ENCODE measurements at places on chromosomes 6 and 20. TPM values are rescaled to one million over a fixed set of nuclear protein-coding genes. Genes with fewer than 3 reads are reported as not detected.
A peak's percentile ranks its signal among the peaks of the same experiment; 100 is the strongest.

The RBM24 gene
- 31.6 TPM for total RNA-seq

The COL12A1 gene
- total RNA-seq = 206 TPM

The KCNG1 gene
- total RNA-seq = 5.7 TPM

The TFAP2B gene
- total RNA-seq = not detected

The PTPN1 gene
- 40.6 TPM for total RNA-seq

The MDFI gene
- total RNA-seq = not detected

The SLC24A3 gene
- not detected for total RNA-seq

GRCh38 chr6:105688573-105688972, 285.7 kb upstream of the PREP start:
- H3K4me3 ChIP-seq = no peak overlapping the region
- DNase-seq = no peak
- H3K27ac ChIP-seq = no peak overlapping the region
- peaks cover 3% of the 10 kb centered on the region for H3K27me3 ChIP-seq
- no peaks in the 10 kb centered on the region for H3K4me1 ChIP-seq

DNA sequence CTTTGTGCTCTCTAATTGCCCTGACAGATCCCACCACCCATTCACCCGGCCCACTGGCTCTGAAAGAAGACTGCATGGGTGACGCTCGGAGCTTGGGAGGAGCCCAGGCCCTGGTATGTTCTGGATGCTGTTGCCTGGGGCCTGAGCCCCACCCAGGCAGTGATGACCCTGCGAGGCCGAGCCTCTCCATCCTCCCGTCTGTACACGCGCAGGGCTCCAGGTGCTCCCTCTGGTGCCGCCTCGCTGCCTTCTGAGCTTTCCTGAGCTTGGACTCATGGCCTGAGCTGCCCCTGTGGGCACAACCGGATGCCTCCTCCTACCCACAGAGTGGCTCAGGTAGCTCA, 61.2 kb downstream of the STK35 start:
- H3K27me3 ChIP-seq = peaks cover 19% of the 10 kb centered on the region
- no peak for DNase-seq
- H3K4me1 ChIP-seq = no peaks in the 10 kb centered on the region
- H3K27ac ChIP-seq = no peak overlapping the region
- no peaks in the 10 kb centered on the region for H3K36me3 ChIP-seq

DNA sequence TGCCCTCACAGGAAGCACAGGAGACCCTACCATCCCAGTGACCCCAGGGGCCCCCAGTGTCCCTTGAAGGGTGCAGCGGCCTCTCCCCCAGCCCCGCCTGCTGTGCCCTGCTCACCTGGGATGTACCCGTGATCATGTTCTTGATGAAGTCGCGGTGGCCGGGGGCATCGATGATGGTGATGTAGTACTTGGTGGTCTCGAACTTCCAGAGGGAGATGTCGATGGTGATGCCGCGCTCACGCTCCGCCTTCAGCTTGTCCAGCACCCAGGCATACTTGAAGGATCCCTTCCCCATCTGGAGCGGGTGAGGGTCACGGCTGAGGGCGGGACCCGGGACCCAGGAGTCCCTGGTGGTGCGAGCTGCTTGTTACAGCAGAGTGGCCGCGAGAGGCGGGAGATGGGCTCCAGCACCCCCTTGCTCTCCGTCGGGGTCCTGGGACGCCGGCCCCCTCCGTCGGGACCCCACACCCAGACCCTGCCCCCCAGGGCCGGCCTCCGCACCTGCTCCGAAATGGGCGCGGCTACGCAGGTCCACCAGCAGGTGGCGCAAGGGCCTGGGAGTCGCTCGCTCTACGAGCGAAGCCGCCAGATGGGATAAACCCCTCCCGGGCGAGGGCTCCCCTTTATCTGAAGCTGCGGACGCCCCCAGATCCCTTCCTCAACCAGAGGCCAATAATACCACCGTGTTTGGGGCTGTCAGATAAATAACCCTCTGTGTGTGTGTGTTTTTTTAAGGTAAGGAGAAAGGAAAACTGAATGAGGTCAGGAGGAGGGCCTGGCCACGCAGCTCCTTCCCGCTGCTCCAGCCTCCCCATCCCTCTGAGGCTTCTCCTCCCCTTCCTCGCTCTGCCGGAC, 2.9 kb downstream of the EEF1A2 start:
- H3K27ac ChIP-seq = no peak overlapping the region
- H3K4me1 ChIP-seq = no peaks in the 10 kb centered on the region
- peak; percentile 17 for DNase-seq
- peak overlapping the region; percentile 71 for H3K4me3 ChIP-seq
- no peaks in the 10 kb centered on the region for H3K27me3 ChIP-seq
- no peaks in the 10 kb centered on the region for H3K36me3 ChIP-seq

- no peaks in the 10 kb centered on the region for H3K27me3 ChIP-seq
- no peak for DNase-seq
- H3K27ac ChIP-seq = no peak overlapping the region
- H3K36me3 ChIP-seq = no peaks in the 10 kb centered on the region
- H3K4me1 ChIP-seq = peaks cover 13% of the 10 kb centered on the region
- no peak overlapping the region for H3K4me3 ChIP-seq
Measured at GRCh38 chr6:28107506-28107905, 16.9 kb upstream of the ZSCAN16 start.

GRCh38 chr6:151357758-151358436, 33.5 kb downstream of the ZBTB2 start:
- peaks cover 3% of the 10 kb centered on the region for H3K36me3 ChIP-seq
- H3K27me3 ChIP-seq = no peaks in the 10 kb centered on the region
- H3K4me3 ChIP-seq = no peak overlapping the region
- no peak for DNase-seq

- H3K4me3 ChIP-seq = no peak overlapping the region
- H3K27ac ChIP-seq = no peak overlapping the region
- no peaks in the 10 kb centered on the region for H3K27me3 ChIP-seq
- peaks cover 56% of the 10 kb centered on the region for H3K4me1 ChIP-seq
Measured at GRCh38 chr20:8385247-8385646, 253.2 kb downstream of the PLCB1 start.

DNA sequence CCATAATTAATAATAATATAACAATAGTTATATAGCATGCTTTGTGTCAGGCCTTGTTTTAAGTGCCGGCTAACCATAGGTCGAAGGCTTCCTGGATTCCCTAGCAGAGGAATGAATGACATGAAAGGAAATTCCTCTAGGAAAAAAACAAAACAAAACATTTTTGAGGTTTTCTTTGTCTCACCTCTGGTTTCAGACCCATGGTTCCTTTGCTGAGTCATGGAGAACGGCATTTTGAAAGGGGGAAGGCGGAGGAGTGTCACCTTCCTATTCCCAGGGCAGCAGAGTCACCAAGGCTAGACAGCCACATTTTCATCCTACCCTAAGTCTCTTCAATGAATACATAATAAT, 25.3 kb upstream of the CCND3 start:
- peak overlapping the region; percentile 27 for H3K4me3 ChIP-seq
- H3K27me3 ChIP-seq = no peaks in the 10 kb centered on the region
- H3K4me1 ChIP-seq = peaks cover 40% of the 10 kb centered on the region

GRCh38 chr6:79042799-79043126, 35.3 kb downstream of the PHIP start:
- H3K4me3 ChIP-seq = no peak overlapping the region
- H3K27ac ChIP-seq = no peak overlapping the region
- H3K4me1 ChIP-seq = no peaks in the 10 kb centered on the region
- H3K27me3 ChIP-seq = no peaks in the 10 kb centered on the region
- DNase-seq = no peak

DNA sequence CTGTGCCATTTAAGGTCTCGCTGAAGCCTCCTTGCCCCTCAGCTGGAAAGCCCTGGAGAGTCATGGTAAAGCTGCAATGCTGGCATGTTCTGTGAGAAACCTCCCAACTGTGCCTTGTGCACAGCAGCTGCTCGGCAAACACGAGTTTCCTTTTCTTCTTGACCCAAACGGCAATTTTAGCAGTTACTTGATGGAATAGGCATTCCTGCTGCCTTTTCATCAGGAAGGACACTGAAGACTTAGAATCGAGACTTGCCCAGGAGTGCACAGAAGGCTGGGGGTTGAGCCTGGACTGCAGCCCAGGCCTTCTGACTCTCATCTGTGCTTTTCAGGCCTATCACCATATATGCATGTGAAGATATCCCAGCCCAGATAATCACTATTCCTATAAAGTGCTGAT, 28.7 kb upstream of the CLDN20 start:
- H3K27me3 ChIP-seq = peaks cover 1% of the 10 kb centered on the region
- H3K4me1 ChIP-seq = peaks cover 30% of the 10 kb centered on the region
- peaks cover 27% of the 10 kb centered on the region for H3K36me3 ChIP-seq
- H3K27ac ChIP-seq = peak overlapping the region; percentile 59
- DNase-seq = no peak

GRCh38 chr20:21632735-21633053, 72.8 kb upstream of the PAX1 start:
- H3K27me3 ChIP-seq = no peaks in the 10 kb centered on the region
- no peak overlapping the region for H3K27ac ChIP-seq
- H3K4me3 ChIP-seq = no peak overlapping the region
- no peak for DNase-seq
- no peaks in the 10 kb centered on the region for H3K4me1 ChIP-seq

DNA sequence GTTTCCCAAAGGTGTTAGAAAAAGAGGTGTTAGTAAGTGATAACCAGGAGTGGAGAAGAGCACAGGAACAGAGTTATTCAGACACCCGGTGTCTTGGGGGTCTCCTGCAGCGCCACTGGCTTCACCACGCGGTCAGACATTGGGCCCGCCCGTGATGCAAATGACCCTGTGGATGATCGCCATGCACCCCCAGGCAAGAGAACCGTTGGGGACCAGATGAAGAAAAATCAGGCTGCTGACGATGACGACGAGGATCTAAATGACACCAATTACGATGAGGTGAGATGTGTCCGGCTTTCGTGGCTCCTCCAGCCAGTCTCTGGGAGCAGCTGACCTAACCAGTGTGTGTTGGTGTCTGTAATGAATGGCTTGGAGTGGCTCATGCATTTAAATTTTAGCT, 2.0 kb downstream of the PRPF6 start:
- peak overlapping the region; percentile 90 for H3K4me3 ChIP-seq
- no peak for DNase-seq
- H3K27me3 ChIP-seq = peaks cover under 1% of the 10 kb centered on the region
- peaks cover 28% of the 10 kb centered on the region for H3K36me3 ChIP-seq
- peaks cover 37% of the 10 kb centered on the region for H3K4me1 ChIP-seq
- 0 out of 2 replicates have a peak overlapping the region, but pooled peaks have one; percentile 20 for H3K27ac ChIP-seq

- H3K27ac ChIP-seq = no peak overlapping the region
- H3K27me3 ChIP-seq = peaks cover 10% of the 10 kb centered on the region
- H3K4me1 ChIP-seq = no peaks in the 10 kb centered on the region
- H3K4me3 ChIP-seq = no peak overlapping the region
Measured at GRCh38 chr20:46154305-46154704, 36.2 kb downstream of the CD40 start.

GRCh38 chr6:11258260-11259237, 26.1 kb upstream of the NEDD9 start:
- no peak overlapping the region for H3K4me3 ChIP-seq
- peaks cover 22% of the 10 kb centered on the region for H3K4me1 ChIP-seq
- no peaks in the 10 kb centered on the region for H3K27me3 ChIP-seq
- DNase-seq = no peak

DNA sequence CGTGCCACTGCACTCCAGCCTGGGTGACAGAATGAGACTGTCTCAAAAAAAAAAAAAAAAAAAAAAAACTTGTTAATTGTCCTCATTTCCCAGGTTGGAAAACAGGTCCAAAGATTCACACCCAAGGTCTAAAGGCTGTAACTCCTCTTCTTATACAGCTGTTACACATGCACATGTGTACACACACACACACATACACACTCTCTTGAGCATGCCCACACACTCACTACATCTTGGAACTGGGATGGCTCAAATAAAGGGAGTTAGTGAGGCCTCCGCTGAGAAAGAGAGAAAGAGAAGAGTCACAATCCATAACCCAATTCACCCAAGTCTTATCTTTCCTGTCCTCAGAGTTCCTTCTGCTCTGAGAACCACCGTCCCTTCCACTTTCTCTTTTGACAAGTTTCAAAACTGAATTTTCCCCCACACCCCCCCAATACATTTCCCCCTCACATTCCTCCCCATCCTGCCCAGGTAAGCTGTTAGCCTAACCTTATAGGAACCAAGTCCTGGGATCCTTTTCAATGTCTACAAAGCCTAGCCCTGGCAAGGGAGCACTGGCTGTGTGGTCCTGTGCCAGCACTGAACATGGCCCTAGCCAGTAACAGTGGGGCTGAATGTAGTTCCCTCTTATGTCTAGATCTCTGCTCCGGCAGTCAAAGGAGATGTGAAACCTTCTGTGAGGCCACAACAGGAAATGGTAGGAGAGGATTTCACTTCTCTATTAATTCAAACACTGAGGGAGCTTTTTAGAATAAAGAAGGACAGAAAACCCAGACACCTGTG, 3.2 kb upstream of the HLA-DMB start:
- H3K27ac ChIP-seq = no peak overlapping the region
- DNase-seq = no peak
- no peaks in the 10 kb centered on the region for H3K36me3 ChIP-seq
- peaks cover 25% of the 10 kb centered on the region for H3K27me3 ChIP-seq
- H3K4me1 ChIP-seq = no peaks in the 10 kb centered on the region
- no peak overlapping the region for H3K4me3 ChIP-seq

DNA sequence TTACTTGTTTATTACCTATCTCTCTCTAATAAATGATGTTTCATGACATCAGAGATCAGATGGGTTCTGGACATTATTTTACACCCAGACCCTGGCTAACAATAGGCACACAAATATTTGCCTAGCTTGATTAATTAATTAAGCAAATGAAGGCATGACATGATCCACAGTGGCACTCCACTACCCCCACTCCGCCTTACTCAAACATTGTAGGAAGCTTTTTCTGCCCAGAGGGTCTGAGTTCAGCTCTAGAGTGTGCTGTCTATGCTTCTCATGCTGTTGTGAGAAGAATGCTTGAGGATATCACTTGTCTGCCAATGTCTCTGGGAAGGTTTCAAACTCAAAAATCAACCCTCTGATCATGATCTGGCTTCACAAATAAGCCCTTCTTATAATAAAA, 45.0 kb downstream of the TRAM2 start:
- H3K4me1 ChIP-seq = peaks cover 82% of the 10 kb centered on the region
- peak overlapping the region; percentile 82 for H3K27ac ChIP-seq
- H3K4me3 ChIP-seq = peak overlapping the region; percentile 4
- no peak for DNase-seq
- peaks cover 62% of the 10 kb centered on the region for H3K36me3 ChIP-seq

GRCh38 chr20:32437391-32438074, 79.4 kb downstream of the ASXL1 start:
- no peak for DNase-seq
- H3K36me3 ChIP-seq = peaks cover 47% of the 10 kb centered on the region
- H3K4me3 ChIP-seq = no peak overlapping the region
- peaks cover 26% of the 10 kb centered on the region for H3K4me1 ChIP-seq

DNA sequence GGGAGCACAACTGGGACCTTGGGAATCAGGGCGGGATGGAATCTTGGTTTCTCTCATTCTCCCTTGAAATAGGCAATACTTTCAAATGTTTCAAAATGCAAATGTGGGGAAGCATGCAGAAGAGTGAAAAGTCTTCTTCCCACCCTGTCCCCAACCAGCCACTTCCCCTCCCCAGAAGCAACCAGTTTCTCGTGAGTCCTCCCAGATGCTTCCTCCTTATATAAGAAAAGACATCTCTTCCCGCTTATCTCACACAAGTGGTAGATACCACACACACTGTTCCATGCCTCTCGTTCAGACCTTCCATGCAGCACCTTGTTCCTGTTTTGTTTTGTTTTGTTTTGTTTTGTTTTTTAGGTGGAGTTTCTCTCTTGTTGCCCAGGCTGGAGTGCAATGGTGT, 25.1 kb downstream of the HCK start:
- no peak for DNase-seq
- peaks cover 26% of the 10 kb centered on the region for H3K27me3 ChIP-seq
- H3K27ac ChIP-seq = no peak overlapping the region
- no peak overlapping the region for H3K4me3 ChIP-seq
- H3K4me1 ChIP-seq = peaks cover 6% of the 10 kb centered on the region

- H3K27ac ChIP-seq = no peak overlapping the region
- H3K27me3 ChIP-seq = no peaks in the 10 kb centered on the region
- DNase-seq = no peak
- no peak overlapping the region for H3K4me3 ChIP-seq
Measured at GRCh38 chr20:14612391-14612790, 275.0 kb upstream of the FLRT3 start.
